Renal cortical epithelial cell (primary cell): ENCODE measurements at places on chromosomes 5 and 9. TPM values are rescaled to one million over a fixed set of nuclear protein-coding genes. Genes with fewer than 3 reads are reported as not detected.

- DNase-seq = no peak
Measured at GRCh38 chr5:1202798-1203185, 1.4 kb downstream of the SLC6A19 start.

The EFCAB9 gene
- total RNA-seq = not detected in 2 replicates

The TMEM174 gene
- total RNA-seq = 0.15 TPM in 1 of 2 replicates, not detected in the other

The C9 gene
- total RNA-seq = 0.20 TPM in 1 of 2 replicates, not detected in the other

The RNF20 gene
- total RNA-seq = 19.4 and 47.3 TPM in 2 replicates

DNA sequence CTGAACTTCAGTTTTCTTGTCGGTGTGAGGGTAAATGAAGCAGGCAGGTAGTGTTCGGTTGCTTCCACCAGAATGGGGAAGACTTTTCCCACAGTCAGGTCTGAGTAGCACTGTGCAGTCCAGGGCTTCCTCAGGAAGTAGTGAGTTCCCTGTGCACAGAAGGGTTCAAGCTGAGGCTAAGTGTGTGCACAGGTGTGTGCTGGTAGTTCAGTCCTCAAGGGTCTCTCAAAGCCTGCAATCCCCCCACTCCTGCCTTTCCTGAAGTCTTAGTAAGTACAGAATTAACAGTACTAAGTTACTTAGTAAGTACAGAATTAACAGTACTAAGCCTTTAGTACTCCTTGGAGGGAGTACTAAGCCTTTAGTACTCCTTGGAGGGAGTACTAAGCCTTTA is 1.4 kb downstream of the DAB2IP start:
- DNase-seq = no peak

GRCh38 chr9:114216081-114216480 is 60.7 kb downstream of the COL27A1 start:
- DNase-seq = peak; percentile 32

The PRDM9 gene
- not detected in 2 replicates for total RNA-seq

- DNase-seq = peak; percentile 79
Measured at GRCh38 chr9:120394058-120394669, 185.8 kb downstream of the CDK5RAP2 start.

The MLANA gene
- total RNA-seq = 0.05 TPM in 1 of 2 replicates, not detected in the other

DNA sequence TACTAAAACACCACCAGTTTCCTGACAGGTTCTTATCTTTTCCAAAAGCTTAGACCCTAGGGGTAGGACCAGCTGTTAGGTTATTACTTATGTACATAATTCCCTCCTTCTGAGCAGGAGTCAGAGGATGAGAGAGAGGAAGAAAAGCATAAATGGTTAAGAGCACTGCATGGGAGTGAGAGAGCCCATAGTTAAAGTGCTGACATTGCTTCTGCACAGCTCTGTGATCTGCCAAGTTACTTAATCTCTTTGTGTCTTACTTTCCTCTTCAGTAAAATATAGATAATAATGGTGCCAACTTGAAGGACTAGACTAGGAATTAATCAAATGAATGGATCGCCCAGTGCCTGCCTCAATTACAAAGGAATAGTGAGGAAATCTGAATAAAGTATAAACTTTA is 66.4 kb downstream of the NRG2 start:
- no peak for DNase-seq

- DNase-seq = no peak
Measured at GRCh38 chr5:171315386-171315891, 6.4 kb downstream of the TLX3 start.

- DNase-seq = no peak
Measured at GRCh38 chr9:3576328-3576727, 50.5 kb upstream of the RFX3 start.

- DNase-seq = peak; percentile 12
Measured at GRCh38 chr5:145867806-145868205, 5.0 kb downstream of the GRXCR2 start.

DNA sequence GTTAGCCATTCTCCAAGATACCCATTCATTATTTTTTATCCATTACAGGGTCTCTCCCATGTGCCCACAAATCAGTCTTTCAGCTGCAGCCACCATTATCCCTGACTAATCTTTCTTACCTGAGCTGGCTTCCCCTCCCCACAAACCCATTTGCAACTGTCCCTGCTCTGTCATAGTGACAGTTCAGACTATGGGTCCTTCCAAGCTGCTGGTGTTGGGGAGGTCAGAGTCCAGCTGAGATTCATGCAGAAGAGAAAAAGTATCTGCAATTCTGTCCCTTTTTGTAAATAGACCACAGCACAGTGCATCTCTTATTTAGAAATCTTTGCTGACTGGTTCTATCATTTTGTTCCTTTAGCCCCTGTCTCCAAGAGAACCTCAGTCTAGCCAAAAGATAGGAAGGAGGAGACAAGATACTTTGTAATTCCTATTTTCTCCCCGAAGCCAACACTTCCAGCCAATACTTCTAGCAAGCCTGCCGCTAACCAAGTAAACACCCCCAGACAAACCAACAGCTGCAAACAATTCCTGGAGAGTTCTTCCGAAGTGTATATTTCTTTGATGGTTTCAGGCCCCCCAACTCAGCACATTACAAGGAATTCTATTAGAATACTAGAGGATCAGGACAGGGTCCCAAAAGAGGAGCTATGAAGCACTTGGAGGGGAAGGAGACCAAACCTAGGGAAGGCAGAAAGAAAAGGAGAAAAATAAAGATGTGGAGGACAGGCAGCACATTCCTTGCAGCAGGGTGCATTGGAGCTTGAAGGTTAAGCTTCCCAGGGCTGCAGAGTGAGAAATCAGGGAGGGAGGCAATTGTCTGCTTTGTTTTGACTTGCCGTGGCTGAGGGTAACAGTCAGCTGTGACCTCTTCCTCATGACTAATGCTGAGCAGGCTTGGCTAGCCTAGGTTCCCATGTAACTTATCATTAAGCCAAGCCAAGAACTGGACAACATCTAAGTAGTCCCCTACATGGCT is 148.5 kb downstream of the SGCD start:
- peak; percentile 95 for DNase-seq

GRCh38 chr5:157530226-157530972 is 45.2 kb downstream of the ADAM19 start:
- no peak for DNase-seq

DNA sequence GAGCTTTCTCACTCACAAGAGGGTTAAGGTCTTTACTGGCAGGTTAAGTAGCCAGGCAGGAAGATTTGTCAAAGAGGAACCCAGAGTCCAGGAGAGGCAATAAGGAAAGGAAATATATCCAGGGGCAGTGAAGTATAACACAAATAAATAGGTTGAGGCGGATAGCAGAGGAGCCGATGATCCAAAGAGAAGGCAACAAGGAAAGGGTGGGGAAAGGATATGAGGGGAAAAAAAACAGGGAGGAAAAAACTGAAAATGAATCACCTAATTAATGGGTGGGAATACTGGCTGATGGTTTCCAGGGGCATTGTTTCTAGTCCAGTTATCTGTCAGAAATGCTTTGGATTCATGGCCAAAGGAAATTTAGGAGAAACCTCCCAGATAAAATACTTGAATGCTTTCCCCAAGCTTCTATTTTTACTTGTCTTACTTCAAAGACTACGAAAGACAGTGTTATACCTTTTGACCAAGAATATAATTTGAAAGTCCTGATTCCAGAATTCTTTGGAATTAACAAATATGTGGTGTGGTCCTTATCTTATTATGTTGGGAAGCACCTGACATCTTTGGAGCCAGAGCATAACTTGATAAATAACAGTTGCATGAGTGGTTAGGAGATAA is 146.5 kb downstream of the AOPEP start:
- DNase-seq = peak; percentile 55

DNA sequence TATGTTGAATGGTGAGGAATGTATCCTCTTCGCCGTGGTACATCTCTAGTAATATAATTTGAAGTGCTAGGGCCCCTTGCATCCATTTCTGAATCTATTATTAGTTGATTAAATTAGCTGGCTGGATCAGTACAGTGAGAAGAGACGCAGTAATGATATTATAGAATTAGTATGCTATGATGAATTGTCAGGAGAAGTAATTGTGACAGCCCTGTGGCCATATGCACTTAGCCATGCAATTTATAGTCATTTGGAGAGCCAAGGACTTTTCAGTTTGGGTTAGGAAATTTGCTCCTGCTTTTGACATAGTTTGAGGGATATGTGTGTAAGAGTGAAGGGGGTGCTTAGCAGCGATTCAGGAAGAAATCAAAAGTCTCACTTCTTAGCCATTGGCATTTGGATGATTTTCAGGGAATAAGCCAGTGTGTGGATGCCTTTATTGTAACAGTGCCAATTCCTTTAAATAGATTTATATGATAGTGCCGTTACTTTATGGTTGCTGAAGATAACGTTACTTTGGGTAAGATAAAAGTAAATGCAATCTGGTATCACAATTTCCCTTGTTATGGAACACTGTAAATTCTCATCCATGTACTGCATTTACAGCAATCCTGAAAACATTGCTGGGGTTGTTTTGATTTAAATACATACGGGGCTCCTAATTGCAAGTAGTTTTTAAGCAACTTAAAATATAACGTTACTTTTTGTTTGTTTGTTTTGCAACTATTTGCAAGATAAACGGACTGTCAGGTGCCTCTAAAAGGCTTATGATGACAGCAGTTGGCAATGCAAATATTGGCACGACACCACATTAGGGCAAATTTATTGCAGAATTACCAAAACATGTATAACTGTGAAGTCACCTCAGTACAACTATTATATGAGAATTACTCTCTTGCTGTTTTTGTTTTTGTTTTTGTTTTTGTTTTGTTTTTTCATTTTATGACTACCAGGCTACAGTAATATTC is 875.4 kb upstream of the WWC1 start:
- DNase-seq = no peak
